Activated T-cell treated with anti-CD3 and anti-CD28 coated beads for 1 hour (primary cell): ENCODE measurements at places on chromosomes 11 and 22.
A peak's percentile ranks its signal among the peaks of the same experiment; 100 is the strongest.

GRCh38 chr11:22670830-22671229 is 4.4 kb downstream of the GAS2 start:
- no peak for DNase-seq

DNA sequence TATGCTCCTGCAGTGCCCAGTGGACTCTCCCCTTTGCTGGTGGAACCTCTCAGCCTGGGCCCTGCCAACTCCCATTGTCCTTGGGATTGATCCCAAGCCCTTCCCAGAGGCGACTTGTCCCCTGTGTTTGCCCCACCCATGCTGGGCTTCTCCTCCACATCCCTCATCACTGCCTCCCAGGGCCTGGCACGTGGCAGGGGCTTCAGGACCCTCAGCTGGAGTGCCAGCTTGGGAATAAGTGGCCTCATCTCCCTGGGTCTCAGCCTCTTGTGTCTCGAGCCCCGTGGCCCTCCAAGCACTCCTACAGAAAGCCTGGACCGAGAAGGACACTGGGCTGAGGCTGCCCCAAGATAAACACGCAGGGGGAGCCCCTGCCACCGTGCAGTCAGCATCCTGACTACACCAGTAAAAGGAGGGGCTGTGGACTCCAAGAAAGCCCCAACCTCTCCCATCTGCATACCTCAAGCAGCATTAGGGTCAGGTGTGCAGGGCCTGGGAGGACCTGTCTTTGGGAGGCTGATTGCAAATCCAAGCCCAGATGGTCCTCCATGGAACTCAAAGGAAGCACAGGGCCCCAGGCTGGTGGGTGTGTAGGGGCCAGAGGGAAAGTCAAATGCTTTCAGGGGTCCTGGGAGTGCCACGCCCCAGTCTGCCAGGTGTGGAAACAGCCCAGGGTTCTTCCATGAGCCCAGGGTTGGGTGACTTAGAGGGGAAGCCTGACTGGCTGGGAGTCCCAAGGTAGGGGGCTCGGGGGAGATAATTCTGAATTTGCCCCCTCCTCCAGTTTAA is 9.5 kb upstream of the GNAZ start:
- no peak for DNase-seq

DNA sequence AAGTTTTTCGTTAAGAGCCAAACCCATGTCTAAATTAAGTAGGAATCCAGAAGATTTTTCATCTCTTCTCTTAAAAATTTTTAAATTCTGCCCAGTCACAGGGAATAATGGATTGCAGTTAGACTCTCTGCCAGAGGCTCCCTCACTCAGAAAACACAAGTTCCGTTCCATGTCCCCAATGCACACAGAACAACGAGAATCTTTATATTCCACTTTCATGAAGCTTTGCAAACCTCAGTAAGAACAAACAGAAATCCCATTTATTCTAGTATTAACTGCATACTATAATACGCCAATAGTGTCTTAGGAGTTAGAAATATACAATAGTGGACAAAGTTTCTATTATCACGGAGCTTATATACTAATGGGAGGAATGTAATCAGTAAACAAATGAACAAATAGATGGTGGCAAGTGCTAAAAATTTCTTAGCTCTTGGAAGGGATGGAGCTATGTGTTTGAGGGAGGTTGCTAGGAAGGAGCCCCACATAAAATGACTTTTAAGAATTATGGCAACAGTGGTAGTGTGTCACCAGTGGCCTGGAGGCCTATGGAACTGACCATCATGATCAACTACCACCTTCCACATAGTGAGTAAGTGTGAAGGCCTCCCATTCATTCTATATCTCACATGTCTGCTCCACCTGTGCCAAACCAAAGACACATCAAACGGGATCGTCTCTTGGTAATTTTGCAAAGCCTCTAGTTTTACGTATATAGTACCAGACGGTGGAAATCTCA is 24.9 kb downstream of the PICALM start:
- no peak for DNase-seq

DNA sequence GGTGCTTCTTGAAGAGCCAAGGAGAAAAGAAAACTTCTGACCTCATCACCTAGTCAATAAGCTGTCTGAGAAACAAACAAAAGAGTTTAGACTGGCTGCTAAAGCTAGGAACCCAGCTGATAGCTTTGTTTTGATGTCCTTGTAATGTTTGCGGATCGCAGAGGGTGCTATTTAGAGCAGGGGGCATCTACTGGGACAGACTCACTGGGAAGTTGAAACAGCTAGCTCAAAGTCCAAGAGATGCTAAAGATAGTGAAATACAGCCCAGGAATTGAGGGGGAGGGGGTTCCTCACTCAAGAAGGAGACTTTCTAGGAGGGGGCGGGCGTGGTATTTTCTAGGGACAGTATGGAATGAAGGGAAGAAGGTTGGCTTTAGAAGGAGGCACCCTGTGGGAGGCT is 18.9 kb downstream of the ZBTB16 start:
- DNase-seq, result no peak

GRCh38 chr22:23858484-23858815 is 775 bp downstream of the SLC2A11 start:
- no peak for DNase-seq

GRCh38 chr22:21921184-21921721 is 31.4 kb downstream of the PPM1F start:
- DNase-seq, result no peak

GRCh38 chr11:44179173-44179572 is 83.7 kb downstream of the EXT2 start:
- DNase-seq, result no peak

- DNase-seq, result no peak
Observed at GRCh38 chr11:18633256-18634139, 644 bp downstream of the SPTY2D1 start.

DNA sequence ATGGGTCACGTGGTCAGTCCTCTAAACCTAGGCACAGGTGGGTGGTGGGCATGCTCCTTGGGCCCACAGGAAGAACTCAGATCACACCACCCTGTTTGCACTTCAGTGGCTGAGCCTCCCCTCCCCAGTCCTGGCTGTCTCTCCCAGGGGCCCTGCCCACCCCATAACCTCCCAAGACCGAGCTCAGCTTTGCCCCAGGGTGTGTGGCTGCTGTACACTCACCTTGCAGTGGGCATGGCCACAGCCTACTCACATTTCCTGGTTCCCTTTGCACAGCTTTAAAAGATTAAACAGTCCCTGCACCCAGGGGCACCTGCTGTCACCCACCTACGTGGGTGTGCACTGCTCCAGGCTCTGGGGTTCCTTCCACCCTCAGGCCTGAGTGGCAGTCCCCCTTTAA is 13.8 kb downstream of the TRIOBP start:
- no peak for DNase-seq

DNA sequence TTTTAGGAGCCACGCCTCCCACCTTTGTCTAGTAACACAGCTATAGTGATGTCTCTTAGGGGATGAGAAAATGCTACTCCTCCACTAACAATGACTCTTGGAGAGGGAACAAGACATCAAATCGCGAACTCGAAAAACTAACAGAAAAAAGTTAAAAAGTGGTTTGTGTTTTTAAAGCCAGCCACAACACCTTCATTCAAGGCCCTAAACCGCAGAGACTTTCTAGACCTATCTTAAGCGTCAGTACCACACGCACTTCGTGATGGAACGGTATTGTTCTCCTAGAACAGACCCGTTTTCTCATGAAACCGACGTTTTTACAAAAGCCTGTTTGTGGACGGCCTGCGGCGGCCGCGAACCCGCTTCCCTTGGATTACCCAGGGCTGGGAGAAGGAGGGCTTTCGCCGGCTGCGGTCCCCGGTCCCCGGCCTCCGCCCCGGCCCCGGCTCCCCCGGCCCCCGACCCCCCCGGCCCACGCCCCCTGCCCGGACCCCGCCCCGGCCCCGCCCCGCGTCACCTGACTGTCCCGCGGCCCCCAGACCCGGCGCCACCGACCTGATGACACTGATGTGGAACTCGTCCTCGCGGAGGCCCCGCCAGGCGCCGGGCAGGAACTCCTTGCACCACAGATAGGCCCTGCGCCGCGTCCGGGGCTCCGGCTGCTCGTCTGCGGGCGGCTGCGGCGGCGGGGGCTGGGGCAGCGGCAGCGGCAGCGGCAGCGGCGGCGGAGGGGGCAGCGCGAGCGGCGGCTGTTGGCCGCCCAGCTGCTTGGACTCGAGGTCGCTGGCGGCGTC is 718 bp downstream of the CHKA start:
- peak; percentile 17 for DNase-seq

DNA sequence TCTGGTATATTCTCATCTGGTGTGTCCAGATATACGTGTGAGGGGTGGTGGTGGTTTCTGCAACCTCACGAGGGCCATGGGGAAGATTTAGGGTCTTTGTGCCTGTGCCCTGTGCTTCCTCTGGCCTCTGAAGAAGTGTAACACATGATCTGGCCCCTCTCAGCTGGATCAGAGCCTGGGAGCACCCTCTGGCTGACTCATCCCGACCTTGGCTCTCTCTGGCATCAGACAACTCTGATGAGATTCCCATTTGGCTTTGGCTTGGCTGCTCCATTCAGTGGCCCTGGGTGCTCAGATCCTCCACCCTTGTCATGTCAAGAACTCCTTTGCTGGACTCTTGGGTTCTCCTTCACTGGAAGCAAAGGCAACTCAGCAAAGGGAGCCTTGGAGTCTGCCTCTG is 45.2 kb downstream of the RASSF10 start:
- no peak for DNase-seq

- no peak for DNase-seq
Observed at GRCh38 chr11:59943997-59944714, 5.9 kb downstream of the OOSP1 start.

- DNase-seq, result no peak
Observed at GRCh38 chr11:77559686-77560401, 29.9 kb upstream of the AQP11 start.

DNA sequence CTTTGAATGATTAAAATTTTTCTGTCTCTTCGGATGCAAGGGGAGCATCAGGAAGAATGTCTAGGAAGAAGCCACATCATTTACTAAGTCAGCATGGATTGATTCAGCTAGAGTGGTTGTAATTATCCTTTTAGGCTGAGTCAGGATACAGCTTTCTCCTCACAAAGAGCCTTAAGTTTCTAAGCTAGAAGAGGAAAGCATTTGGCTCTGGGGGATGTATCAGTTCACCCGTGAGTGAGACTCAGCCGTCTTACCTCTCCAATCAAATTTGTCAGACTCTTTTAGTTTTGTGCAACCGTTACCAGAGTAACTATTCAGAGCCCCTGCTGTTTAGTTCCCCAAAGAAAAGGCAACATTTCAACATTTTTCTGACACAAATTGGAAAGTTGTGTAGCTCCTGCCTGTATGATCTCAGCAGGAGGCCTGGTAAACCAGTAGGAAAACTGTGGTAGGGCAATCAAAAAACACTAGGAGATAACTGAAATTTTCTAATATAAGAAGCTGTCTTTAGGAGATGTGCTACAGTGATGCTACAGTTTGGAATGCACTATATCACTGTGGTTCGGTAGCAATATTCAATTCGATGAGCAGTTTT is 432.4 kb upstream of the LUZP2 start:
- no peak for DNase-seq

DNA sequence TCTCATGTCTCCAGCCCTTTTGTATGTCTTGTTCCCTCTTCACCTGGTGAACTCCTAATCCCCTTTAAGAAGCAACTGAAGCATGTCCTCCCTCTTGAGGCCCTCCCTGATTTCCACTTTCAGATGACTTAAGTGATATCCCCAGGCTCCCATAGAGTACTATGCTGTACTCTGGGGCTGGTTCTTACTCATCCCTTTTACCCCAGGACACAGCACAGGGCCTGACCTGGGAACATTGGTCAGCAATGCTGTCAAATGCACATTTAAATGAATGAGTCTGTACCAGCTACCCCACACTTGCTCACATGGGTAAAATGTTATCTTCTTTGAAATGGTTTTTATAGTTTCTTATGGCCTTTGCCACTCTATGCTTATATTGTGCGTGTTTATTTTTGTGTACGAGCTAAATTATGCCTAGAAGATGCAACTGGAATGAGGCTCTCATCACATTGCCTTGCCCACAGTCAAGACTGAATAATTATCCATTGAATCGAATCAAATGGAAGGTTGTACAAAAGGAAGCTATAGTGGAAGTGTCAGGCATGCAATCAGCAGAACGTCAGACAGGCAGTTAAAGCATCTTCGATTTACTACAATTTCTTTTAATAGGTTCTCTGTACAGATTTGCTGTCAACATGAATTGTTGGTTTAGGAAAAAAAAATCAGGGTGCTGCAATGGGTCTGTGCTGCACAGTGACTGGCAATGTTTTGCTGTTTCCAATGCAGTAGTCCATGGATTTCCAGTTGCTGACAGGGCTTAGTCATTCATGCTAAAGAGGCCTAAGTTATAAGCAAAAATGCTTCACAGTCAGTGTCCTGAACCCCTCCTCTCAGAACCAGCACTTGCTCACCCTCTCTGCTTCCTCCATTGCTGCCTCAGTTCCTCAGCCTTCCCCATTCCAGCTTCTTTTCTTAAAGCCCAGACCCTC is 79.5 kb downstream of the PARVA start:
- DNase-seq, result no peak

GRCh38 chr11:133136376-133136775 is 395.9 kb downstream of the OPCML start:
- DNase-seq, result no peak

DNA sequence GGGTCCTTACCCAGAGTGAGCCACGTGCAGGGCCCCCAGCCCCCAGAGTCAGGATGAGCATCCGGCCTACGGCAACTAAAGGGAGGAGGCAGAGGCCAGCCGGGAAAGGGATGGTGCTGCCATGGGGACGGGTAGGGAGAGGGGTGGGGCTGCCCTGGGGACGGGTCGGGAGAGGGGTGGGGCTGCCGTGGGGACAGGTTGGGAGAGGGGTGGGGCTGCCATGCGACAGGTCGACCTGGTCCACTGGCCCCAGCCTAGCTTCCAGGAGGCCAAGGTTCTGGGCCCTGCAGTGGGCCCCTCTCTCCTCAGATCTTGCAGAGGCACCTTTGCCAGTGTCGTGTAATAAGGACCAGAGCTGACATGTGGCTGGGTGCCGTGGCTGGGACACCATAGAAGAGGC is 187.7 kb downstream of the BRD1 start:
- no peak for DNase-seq

- no peak for DNase-seq
Observed at GRCh38 chr11:20157728-20158127, 2.5 kb downstream of the DBX1 start.

DNA sequence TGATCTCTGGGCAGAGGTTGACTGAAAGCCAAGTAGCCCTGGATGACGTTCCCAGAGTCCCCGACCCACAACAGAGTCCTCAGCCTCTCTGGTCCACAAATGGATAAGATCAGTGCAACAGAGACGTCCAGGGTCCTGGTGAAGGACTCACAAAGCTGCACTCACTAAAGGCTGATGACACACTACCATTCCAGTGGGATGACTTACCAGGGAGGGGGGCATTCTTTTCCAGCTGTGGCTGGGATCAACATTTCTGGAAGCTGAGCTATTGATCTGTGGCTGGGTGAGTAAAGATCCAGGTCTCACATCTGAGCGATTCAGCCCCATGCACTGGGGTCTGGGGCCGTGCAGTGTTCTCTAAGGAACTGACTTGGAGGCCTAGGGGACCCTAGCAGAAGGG is 296.2 kb downstream of the NTM start:
- DNase-seq, result no peak

- DNase-seq, result no peak
Observed at GRCh38 chr22:36613958-36614357, 85.0 kb upstream of the EIF3D start.
